Left renal cortex interstitium (tissue), 4 donors: ENCODE measurements at places on chromosomes 16 and 17.

DNA sequence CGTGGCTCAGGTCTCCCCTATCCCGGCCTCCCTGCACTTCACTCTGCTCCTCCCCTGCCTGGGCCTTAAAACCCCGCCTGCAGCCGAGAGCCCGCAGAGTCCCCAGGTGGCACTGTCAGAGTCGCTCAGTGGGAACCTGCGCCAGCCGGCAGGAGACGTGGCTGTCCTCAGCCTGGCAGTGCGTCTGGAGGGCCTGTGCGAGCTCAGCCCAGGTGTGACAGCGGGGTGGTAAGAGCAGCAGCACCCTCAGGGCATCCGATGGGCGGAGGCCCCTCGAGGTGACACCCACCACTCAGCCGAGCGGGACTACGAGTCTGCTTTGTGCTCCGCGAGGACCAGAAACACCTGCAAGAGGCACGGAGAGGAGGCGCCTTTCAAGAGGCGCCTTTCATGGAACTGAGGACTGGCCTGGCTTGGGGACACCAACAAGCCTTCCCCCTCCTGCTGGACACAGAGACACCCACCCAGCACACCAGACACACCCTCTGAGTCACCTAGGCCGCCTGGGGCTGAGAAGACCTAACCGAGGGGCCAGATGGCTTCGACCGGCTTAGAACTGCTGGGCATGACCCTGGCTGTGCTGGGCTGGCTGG lies at the start of gene CLDN9:
CLDN9 (plus strand) TSS at position 96 of the 593 bp plus-strand sequence; CDS start at position 536, 440 bp downstream.
- DNase-seq: no peak

GRCh38 chr17:13485327-13485726 lies 116.4 kb downstream of the HS3ST3A1 start:
- no peak for DNase-seq

- no peak for DNase-seq
Observed at GRCh38 chr17:81576621-81577277, 24.6 kb upstream of the FAAP100 start.

DNA sequence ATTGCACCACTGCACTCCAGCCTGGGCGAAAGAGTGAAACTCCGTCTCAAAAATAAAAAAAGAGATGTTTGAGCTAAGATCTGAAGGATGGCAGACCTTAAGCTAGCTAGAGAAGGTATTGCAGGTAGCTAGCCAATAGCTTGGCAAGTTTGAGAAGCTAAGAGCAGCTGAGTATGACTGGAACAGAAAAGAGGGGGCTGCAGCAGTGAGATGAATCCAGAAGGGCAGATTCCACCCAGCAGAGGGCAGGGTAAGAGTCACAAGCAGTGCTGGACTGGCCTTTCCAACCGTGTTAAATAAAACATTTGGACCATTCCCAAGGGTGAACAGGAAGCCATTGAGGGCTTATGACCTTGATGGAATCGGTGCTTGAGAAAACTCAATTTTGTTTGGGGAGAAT lies 5.7 kb upstream of the PHAF1 start:
- DNase-seq: no peak

GRCh38 chr17:6548578-6549330 lies 7.6 kb downstream of the PITPNM3 start:
- DNase-seq: no peak

DNA sequence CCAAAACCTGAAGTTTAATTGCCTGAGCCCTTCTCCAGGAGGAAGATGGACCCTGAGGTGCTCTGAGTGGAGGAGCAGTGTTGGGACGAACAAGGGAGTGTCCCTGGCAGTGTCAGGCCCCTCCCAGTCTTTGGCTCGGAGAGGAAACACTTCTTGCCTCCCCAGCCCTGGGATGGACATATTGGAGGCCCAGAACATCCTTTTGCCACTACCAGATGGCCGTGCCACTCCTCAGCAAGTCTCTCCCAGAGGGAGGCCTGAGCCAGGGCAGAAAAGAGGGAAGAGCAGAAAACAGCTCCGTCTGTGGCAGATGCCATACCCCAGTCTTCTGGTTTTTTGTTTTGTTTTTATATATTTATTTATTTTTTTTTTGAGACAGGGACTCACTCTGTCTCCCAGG lies 91.5 kb upstream of the CRHR1 start:
- no peak for DNase-seq

- no peak for DNase-seq
Observed at GRCh38 chr17:35554668-35555067, 6.0 kb downstream of the SLFN14 start.

GRCh38 chr16:75103994-75104393 lies 12.6 kb downstream of the LDHD start:
- no peak for DNase-seq
